ENCODE measurements at places on chromosomes 2 and 18.

DNA sequence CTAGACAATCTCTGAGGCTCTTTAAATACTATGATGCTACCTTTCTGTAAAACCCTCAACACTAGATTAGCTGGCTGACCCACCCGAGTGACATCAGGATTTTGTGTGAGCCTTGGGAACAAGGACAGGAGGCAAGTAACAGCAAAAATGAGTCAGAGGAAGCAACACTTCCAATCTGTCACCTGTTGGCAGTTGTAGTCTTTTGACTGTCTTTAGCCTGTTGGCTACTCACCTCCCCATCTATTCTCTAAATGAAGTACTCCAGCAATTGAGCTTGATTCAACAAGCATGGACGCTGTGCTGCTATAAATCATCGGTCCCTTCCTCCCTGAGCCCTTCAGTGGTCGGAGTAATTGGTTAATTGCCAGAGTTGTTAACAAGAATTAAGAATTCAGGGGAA is 898.7 kb downstream of the BCL11A start:
- DNase-seq: no peak

DNA sequence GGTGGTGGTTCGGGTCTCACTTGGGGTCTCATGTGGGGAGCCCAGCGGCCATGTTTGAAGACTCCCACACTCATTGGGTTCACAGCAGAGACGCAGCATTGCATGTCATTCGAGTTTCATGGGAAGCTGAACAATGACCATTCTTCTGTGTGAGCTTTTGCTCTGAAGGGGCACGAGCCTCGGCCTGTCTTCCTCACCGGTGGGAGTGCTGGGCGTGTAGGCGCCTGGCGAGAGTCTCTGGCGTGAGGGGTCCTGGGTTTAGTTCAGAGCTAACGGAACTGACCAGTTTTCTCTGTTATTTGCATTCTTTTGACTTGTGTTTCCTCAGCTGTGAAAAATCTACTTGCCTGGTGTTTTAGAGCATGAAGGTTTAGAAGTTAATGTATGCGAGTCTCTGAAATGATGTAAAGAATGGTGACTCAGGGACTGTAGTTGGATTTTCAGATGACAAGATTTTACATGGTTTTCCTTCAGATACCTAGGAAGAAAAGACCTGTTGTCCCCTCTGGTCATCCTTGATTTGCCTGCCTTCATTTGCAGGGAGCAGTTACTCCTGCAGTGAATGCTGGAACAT is 98.1 kb downstream of the ARMC9 start:
- DNase-seq: no peak

- DNase-seq: no peak
Measured at GRCh38 chr18:74950479-74950878, 258.5 kb downstream of the PTGR3 start.

DNA sequence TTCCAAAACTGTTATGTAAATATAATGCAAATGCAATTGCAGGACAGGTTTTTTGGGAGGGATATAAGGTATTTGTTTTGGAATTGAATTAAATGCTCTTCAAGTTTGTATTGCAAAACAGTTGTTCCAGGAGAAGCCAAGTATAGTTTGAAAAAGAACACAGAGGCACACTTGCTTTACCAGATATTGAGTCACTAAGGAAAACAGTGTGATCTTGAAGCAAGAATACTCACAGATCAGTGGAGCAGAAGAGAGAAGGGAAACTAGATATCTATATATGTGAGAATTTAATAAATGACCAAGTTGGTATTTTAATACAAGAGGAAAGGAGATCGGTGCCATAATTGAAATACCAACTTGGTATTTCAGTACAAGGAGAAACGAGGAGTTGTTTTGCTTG is 178.9 kb downstream of the CAPN13 start:
- DNase-seq: no peak

GRCh38 chr2:112737542-112738232 is 16.9 kb downstream of the NT5DC4 start:
- no peak for DNase-seq

DNA sequence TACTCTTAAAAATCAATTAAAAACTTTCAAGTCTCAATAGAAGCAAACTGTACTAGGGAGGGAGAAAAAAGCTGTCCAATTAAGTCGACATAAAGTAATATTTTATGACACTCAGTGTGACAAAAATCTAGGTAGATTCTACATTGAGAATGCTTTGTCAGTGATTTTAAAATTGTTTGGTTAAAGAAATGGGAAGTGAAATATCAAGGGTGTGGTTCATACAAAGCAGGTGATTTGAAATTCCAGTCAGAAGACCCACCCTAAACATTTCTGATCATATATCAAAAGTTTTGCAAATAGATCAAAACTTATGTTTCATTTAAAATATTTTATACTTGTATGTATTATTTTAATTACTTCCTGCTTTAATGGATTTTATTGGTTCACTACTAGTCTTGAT is 338.9 kb upstream of the DCC start:
- DNase-seq: no peak

GRCh38 chr18:38413193-38413592 is 847.6 kb upstream of the CELF4 start:
- no peak for DNase-seq
